ENCODE measurements at places on chromosomes 6 and 20.

- no peak for DNase-seq
These were observed 67.6 kb upstream of the CNKSR3 start for GRCh38 chr6:154578004-154578559.

- no peak for DNase-seq
These were observed 580.7 kb downstream of the RFPL4B start for GRCh38 chr6:112927641-112928320.

GRCh38 chr20:19715986-19716385 lies 42.1 kb upstream of the RIN2 start:
- no peak for DNase-seq

DNA sequence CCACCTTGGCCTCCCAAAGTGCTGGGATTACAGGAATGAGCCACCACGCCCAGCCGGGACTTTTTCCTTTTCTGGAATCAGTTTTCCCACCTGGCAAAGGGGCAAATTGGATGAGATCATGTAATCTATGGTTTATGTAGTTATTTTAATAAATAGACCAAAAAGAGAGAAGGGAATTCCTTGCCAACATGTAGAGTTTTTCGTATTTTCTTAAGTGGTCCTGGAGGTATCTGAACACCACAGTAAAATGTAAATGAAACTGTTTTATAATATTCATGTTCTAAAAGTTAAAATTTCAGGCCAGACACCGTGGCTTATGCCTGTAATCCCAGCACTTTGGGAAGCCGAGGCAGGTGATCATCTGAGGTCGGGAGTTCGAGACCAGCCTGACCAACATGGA lies 185.1 kb upstream of the ZNF217 start:
- DNase-seq: no peak

DNA sequence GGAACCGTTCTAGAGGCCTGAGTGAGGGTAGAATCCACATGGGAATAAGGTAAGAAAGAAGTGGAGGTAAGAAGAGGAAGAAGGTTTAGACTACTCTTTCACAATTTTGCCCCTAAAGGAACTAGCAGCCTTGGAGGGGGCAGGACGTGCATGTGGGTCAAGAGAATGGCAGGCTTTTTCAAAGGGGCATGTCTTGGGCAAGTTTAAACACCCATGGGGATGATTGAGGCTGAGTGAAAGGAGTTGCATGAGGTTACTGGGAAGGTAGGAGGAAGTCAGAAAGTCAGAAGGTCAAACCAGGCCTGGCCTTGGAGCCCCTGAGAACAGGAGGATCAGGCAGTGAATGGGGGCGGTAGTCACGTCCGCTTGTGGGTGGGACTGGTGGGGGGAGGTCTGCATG lies 10.2 kb downstream of the ADA start:
- DNase-seq: no peak

DNA sequence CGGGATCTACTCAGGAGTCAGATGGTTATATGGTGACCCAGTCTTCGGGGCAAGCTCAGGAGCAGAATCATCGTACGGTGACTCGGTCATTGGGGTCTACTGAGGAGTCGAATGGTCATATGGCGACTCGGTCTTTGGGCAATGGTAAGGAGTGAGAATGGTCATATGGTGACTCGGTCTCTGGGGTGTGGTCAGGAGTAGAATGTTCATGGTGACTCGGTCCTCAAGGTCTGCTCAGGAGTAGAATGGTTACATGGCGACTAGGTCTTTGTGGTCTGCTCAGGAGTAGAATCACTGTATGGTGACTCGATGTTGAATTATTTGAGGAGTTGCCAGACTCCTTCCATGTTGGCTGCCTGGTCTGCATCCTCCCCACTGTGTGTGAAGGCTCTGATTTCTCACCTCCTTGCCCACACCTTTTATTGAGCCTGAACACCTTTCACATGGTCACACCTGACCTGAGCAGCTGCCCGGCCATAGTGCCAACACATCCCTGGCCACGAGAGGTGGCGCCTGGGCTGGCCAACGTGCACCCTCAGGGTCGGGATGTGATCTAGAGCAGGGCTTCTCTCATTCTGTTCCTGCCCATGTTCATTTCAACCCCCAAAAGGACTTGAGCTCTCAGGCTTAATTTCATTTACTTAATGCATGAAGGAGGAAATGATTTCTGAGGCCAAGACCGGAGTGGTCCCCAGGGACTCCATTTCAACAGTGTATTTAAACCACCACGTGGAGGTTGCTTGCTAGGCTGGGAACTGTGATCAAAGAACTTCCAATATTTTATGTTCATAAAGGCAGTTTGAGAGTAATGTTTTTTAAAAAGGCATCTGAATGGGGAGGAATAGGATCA lies 119.5 kb downstream of the PHACTR3 start:
- no peak for DNase-seq

DNA sequence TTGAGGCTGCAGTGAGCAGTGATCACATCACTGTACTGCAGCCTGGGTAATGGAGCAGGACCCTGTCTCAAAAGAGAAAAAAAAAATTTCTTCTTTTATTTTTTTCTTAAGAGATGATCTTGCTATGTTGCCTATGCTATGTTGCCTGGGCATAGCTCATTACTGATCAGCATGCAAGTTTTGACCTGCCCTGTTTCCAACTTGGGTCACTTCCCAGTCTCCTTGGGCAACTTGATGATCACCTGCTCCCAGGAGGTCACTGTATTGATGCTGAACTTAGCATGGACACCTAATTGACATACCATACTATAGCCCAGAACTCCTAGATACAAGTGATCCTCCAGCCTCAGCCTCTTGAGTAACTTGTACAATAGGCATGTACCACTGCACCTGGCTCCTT lies 30.7 kb upstream of the NANP start:
- DNase-seq: no peak

DNA sequence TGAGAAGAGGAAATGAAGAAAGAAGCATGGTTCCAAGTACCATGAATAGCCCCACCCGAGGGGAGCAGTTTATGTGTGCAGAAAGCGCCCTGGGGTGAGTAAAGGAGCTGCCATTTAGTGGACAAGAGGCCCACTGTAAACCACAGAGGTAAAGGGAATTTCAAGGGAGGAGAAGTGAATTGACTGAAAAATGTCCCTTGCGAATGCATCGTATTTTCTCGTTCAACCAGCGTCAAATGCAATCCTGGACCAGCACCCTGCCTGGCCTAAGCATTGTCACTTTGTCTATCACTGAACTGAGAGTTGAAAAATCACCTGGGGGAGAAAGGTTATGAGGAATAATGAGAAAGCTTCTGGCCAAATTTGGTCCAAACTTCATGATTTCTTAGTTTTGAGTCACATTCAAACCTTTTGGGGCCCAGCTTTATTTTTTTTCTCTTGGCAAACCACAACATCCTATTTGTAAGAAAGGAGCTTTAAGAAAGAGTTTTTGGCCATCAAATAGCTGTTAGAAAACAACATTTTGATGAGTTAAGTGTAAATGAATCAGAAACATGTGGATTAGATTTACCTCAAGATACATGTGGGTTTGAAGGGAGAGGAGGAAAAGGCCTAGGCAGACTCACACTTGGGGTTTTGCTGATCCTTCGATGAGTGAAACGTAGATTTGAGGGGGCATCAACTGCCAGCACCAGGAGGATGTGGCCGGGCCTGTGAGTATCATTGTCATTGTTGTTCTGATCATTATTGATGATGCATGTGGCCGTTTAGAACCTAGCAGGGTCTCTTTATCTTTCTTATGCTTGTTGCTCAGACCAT lies 214.0 kb downstream of the CLIC5 start:
- no peak for DNase-seq

DNA sequence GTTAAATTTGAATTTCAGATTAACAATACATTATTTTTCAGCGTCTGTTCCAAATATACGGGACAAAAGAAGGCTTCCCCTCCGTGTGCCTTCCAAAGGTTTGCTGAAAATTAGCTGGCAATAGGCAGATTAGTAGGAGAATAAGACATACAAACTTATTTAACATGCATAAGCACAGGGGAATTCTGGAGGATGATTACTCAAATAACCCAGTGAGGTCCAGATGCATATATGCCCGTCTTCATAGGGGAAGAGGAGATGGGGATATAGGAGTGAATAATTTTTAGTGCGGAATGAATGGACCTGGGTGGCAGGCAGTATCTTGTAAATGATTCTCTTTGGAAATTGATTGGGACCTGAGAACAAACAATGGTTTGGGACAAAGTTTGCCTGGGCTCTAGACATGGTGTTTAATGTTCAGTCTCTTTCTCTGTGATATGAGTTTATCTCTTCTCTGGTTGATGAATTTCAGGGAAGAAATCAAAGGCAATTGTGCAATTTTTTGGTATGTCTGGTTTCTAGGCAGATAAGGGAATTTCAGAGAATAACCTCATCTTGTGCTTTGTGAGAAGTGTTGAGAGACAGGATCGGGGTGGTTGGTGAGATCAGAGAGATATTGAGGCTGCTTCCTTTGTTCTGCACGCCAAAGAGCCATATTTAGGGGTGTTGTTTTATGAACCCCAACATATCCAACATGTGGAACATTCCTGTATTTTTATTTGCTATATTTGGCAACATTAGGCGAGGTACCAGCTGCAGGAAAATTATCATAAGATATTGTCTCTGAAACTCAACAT lies 63.7 kb downstream of the MKKS start:
- no peak for DNase-seq

DNA sequence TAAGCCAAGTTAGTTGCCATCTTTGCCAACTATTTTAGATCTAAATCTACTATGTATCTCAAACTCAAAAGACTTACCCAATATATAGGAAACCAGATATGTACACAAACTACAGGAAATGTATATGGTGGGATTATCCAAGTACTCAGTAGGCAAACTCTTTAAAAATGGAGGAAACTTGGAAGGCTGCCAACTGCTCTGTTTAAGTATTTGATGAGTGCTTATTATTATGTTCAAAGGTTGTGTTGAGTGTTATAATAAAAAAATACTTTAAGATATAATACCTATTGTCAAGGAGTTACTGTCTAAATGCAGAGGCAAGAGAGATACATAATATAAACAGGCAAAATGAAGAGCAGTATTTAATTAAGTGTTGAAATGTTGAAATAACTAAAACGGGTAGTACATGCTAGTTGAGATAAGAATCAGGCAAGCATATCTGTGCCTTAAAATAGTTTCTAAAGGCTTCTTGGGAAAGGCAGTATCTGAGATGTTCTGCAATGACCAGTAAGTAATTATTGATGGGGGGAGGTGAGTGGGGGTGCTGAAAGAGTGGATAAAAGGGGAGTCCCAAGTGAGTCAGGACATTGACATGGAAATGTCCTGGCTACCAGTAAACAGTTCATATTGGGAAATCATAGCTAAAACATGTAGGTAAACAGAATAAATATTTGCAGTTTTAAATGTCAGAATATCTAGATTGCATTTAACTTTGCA lies 6.5 kb upstream of the DST start:
- no peak for DNase-seq

- no peak for DNase-seq
These were observed 43.8 kb downstream of the POPDC3 start for GRCh38 chr6:105135907-105136430.

DNA sequence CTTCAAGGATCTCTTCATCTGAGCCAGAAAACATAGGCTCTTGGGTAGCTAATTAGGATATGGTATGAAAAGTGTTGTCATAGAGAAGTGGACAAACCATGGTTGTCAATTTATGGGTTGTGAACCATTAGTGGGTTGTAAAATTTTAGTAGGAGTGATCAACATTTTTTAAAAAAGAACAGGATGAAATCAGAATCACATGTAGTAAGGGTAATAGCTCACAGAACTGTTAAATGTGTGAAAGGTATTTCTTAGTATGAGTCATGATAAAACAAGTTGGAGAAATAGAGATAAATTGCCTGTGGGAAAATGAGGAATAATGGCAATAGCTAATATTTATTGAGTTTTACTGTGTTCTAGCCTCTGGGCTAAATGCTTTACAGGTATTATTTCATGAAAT lies 113.4 kb downstream of the MAP3K4 start:
- no peak for DNase-seq

GRCh38 chr6:20705741-20706140 lies 171.5 kb downstream of the CDKAL1 start:
- no peak for DNase-seq

DNA sequence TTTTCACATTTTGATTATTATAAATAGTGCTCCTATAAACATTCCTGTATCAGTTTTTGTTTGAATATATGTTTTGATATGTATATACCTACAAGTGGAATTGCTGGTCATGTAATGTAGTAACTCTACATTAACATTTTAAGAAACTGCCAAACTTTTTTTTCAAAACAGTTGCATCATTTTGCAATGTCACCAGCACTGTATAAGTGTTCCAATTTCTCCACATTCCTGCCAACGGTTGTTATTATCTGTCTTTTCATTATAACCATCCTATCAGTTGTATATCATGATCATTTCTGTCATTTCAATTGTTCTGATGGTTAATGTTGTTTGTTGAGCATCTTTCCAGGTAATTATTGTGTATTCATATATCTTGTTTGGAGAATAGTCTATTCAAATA lies 44.8 kb upstream of the SAMD5 start:
- DNase-seq: no peak

DNA sequence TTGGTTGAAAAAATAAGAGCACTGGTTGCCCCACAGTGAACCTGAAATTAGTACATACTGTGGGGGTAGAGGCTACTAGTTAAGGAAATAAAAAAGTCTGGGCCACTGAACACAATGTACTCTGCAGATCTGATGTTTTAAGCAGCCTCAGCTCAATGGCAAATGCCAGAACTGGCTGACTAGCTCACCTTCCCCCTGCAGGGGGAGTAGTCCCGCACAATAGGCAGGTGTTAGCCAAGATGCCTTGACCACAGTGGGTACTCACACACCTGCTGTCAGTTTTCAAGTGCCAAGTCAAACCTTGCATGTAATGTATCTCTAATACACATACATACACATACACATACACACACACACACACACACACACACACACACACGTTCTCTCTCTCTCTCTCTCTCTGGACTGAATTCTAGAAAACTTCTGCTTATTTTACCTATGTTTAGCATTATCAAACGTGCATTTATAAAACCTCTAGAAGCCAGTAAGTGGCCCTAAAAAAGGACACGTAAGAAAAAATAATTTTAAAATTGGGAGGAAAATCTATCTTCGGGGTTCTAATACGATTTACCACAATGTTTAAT lies 36.1 kb downstream of the GMDS start:
- DNase-seq: no peak

- no peak for DNase-seq
These were observed 17.8 kb downstream of the LRFN2 start for GRCh38 chr6:40569162-40569910.

DNA sequence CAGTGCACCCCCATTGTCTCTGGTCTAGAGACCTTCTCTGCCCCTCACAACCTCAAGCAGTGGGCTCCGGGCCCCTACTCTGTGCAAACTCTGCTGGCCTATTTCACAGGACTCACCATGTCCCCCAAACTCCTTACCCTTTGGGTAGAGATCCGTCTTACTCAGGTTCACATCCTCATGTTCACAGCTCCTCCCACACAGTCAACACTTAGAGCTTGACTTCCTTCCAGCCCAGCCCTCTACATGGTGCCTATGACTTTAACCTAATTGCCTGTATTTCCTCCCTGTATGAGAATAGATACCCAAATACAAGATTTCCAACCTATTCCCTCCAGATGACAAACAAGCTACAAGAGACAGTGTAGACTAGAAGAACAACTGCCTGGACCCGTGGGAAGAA lies 528.6 kb upstream of the JARID2 start:
- peak; percentile 29 for DNase-seq

- no peak for DNase-seq
These were observed 110.4 kb downstream of the TTLL2 start for GRCh38 chr6:167435209-167435728.

Data from CD4-positive, alpha-beta memory T cell (primary cell).